EH (cell line): ENCODE measurements at places on chromosomes 13 and 19.

DNA sequence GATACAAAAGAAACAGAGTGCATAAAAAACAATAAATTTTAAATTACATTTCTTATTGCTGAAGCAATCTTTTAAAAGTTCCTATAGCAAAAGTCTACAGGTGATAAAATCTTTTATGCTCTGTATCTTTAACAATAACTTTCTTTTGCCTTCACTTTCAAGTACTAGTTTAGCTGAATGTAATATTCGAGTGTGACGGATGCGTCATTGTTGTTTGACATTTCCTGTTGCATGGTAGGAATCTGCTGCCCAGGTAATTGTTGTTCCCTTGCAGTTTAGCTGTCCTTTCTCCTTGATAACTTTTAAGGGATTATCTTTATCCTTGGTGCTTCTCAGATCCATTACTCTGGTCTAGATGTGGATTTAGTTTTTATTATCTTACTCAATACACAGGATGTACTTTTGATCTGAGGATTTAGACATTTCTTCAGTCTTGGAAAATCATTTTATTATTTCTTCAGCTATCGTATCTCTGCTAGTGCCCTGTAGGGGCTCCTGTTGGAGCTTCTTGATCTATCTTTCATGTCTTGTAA, 2.1 kb upstream of the CPB2 start:
- DNase-seq = no peak

- DNase-seq = no peak
Observed at GRCh38 chr13:28535734-28536133, 40.8 kb upstream of the FLT1 start.

GRCh38 chr19:49210108-49210900, 52.7 kb downstream of the TRPM4 start:
- DNase-seq = peak; percentile 24

DNA sequence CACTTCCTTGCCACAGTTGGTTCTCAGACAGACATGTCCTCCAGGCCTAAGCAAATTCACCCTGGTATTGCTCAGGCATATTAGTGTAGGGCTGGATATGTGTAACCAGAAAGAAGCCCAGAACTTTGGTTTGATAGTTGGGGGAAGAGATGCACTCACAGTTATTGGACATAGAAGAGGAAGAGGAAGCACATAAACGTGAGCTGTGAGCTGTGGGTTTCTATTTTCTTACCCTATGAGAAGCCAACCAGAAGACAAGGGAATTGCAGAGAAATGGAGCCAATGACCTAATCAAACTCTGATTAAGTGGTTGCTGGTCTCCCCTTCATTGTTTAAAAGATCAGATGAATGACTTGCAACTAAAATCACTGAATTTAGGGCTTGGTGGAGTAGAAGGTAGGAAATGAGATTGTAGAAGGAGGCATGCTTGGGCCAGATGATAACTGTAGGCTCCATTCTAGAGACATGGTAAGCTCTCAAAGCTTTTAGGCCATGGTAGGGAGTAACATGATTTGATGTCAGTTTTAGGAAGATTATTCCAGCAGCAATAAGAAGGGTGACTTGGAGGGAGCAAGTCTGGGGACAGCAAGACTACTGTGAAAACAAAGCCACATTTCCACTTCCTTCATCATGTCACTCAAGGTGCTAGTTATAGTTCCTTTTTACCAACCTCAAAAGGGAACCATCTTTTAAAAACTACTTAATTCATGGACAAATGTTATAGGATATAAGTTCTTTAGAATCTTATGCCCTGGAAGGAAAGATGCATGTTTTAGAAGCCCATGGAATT, 24.1 kb upstream of the WDFY2 start:
- DNase-seq = no peak

- DNase-seq = peak; percentile 41
Observed at GRCh38 chr13:46297361-46297811, 85.7 kb downstream of the LRRC63 start.

DNA sequence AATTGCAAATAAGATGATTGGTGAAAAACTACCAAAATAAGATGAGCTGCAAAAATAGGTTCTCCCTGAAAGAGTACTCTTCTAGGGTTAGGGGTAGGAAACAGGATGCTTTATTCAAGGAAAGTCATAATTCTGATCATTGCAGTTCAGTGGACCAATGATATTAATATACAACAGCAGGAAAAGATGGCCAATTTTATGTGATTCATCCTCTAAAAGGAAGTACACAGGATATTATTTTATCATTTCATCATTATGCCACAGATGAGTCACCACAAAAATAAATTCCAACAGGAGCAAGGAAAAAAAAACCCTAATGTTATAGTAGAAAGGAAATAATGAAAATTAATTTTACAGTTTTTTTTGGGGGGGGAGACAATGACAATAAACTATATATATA, 205.0 kb downstream of the NALCN start:
- peak; percentile 53 for DNase-seq

DNA sequence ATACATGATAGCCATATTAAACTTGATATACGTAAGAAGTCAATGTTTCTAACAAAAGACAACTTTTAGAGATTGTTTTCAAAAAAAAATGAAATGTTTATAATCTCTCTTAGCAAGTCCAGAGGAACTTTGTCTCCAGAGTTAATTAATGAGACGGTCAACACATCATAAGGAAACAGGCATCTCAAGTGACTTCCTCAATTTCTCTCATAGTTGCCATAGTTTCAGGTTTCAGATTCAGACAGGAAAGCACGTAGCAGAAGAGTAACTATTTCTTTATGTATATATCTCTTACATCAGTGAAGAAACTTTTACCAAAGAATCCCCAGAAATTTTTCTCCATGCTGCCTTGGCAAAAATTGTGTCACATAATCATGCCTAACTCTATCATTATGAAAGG, 159.6 kb upstream of the ATXN8OS start:
- no peak for DNase-seq

DNA sequence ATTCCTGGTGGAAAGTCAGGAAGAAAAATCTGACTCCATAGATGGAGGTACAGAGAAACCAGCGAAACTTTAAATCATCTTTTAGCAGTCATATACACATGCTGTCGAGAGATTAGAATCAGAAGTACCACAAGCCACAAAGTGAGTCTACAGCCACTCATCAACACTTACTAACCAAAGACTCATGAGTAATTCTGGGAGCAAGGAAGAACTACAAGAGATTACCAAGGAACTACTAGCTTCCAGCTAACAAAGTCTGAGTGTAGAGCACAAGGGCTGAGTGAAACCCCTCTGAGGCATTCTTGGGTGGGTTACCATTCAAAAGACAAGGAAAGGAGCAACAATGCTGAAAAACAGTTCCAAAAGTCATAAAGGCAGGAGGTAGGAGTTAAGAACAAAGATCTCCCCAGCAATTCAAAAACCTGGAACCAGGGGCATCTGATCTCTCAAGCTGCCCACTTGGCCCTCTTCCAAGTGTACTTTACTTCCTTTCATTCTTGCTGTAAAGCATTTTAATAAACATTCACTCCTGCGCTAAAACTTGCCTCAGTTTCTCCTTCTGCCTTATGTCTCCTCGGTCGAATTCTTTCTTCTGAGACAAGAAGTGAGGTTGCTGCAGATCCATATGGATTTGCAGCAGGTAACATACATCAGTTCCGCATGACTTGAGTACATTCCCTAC, 13.0 kb downstream of the RBM26 start:
- peak; percentile 71 for DNase-seq

DNA sequence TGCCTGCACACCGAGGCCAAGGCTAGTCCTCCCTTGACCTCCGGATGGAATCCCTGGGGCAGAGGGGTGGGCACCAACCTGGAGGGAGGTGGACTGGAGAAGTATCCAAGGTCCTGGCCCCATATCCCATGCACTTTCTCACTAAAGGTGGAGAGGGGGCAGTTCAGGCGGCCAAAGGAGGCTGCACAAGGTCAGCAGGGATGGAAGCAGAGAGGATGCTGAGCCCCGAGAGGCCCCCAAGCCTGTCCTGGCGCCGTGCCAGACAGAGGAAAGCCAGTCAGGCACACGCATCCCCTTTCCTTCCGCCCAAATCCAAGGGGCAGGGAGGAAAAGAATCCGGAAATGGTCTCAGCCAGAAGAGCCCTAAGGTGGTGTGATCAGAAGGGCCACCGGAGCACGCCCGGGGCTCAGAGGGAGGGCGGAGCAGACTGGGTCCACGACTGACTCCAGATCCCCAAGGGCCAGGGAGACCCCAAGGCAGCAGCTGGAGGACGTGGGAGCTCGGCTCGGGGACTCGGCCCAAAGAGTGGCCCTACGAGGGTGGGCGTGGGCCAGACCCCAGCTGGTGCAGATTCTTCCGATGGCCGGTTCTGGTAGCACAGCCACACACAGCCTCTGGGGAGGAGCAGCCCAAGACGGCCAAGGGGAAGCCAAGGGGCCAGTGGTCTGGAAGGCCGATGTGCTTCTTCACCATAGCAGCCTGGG, 60.0 kb downstream of the MLLT1 start:
- DNase-seq = no peak

- no peak for DNase-seq
Observed at GRCh38 chr13:111123221-111123620, 8.1 kb downstream of the ARHGEF7 start.

- DNase-seq = peak; percentile 66
Observed at GRCh38 chr13:37481011-37481884, 117.3 kb downstream of the POSTN start.
